ENCODE measurements at places on chromosomes 4 and X. TPM values are rescaled to one million over a fixed set of nuclear protein-coding genes. Genes with fewer than 3 reads are reported as not detected.

Gene DMD
- 13.8 TPM for total RNA-seq

Gene TLR3
- 8.0 TPM for total RNA-seq

Gene FAAH2
- total RNA-seq, result under 0.01 TPM

Gene DMP1
- total RNA-seq, result not detected

Gene TGIF2LX
- not detected for total RNA-seq

Gene HMGB3
- total RNA-seq, result 13.6 TPM

Gene MID1IP1
- 127 TPM for total RNA-seq

Gene GSPT2
- 7.2 TPM for total RNA-seq

Gene BRCC3
- 10.1 TPM for total RNA-seq

Gene CDX4
- not detected for total RNA-seq

Gene JCHAIN
- total RNA-seq, result 2.2 TPM

Gene GAGE13
- not detected for total RNA-seq

Gene SMIM31
- not detected for total RNA-seq

Gene HTR2C
- total RNA-seq, result not detected

Gene GABRQ
- not detected for total RNA-seq

Measured in osteoblast (primary cell).